SHP77 treated with DMSO at 0.1 percent for 48 hours (cell line): ENCODE measurements at places on chromosomes 4 and X.
A peak's percentile ranks its signal among the peaks of the same experiment; 100 is the strongest.

DNA sequence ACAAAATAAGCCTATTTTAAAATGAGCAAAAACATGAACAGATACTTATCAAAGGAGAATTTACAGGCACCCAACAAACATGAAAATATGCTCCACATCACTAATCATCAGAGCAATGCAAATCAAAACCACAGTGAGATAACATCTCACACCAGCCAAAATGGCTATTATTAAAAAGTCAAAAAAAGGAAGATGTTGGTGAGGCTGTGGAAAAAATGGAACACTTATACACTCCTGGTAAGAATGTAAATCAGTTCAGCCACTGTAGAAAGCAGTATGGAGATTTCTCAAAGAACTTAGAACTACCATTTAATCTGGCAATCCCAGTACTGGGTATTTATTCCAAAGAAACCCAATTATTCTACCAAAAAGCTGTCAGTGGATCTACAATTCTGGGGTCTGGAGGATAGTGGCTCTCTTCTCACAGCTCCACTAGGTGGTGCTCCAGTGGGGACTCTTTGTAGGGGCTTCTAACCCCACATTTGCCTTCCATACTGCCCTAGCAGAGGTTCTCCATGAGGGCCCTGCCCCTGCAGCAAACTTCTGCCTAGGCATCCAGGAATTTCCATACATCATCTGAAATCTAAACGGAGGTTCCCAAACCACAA is 9.1 kb upstream of the ZNF732 start:
- no peak for DNase-seq

DNA sequence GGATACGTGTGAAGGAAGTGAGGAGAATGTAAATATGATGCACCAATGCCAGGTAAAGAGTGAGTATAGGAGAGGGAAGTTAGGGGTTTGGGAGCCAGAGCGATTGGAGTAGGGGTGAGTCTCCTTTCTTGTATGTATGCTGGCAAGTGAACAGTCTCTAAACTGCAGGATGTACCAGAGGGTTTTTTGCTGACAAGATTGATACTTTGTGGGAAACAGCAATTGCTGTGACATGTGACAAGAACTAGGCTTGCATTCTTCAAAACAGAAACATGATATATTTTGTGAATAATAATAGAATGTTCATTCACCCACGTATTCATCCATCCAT is 706 bp downstream of the CHIC1 start:
- no peak for DNase-seq

DNA sequence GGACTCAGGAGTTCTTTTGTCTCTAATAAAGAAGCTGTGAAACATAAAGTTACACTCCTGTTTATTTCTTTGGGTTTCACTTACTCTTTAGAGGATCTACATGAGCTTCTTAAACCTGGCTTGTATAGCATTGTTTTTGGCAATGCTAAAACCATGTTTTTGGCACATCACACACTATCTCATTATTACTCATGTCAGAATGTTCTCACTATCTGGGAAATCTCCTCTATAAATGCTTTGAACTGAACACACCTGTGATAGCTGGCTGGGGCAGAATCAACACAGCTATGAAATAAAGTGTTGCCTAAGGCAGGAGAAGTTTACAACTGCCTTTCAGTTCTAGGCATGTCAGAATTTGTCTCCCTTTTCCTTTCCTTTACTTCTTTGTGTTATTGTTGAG is 52.6 kb downstream of the SULT1B1 start:
- DNase-seq, result no peak

DNA sequence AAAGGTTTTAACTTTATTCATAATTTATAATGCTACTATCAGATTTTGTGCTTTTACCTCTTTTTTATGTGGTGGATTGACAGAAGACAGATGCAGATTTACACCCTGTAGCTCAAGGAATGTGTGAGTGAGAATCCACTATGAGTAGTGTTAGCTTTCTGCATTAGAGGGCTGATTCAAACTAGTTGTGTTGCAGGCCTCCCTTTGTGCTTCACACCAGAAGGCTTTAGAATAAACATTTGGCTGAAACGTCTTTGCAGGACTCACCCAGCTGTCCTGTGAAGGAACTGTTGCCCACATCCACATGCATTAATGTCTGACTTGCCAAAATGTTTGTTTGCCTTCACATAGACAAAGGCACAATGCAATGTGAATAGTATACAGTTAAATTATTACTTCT is 127.0 kb downstream of the PCDH7 start:
- no peak for DNase-seq

- no peak for DNase-seq
These were observed 2.7 kb upstream of the TMSB4X start for GRCh38 chrX:12972243-12972642.

DNA sequence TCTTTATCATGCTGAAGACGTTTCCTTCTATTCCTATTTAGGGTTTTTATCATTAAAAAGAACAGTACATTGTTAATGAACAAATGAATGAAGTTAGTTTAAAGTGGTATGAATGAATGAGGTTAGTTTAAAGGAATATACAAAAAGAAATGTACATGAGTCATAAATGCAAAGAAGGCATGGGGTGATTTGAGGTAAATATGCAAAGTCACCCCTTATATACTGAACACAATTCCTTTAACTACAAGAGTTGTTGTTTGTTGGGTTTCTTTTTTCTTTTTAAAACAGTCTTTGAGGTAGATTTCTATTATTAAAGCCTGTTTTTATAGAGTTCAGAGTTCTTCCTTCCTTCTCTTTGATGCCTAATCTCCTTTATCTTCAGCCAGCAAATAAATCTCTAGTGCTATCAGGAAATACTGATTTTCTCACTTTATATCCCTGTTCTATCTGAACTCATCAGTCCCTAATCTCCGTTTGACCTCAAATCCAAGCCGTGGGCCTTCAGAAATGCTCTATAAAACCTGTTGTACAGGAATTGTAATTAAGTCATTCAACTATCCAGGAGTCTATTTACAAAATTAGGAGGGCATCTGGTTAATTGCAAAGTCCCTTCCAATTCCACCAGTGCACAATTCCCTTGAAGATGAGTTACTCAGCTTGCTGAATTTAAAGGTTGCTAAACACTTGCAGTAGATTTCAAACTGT is 31.6 kb upstream of the ABCG2 start:
- no peak for DNase-seq

DNA sequence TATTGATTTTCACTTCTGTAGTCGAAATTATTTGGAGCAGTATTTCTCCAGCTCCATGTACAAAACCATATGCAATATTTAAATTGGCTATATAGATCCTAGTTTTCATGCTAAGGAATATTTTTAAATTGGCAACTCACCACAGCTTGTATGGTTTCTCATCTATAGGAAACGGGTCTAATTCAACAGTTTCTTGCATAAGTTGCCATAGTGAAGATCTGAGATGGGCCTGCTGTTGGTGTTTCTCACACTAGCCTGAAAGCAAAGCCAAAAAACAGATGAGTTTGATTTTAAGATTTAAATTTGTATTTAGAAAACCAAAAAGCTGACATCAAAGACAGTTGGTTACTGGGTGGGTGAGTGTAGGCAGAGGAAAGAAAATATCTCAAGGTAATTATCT is 5.5 kb downstream of the MAPK10 start:
- DNase-seq, result no peak

GRCh38 chr4:19293080-19293479 is 958.6 kb upstream of the SLIT2 start:
- DNase-seq, result no peak

- no peak for DNase-seq
These were observed 13.3 kb downstream of the FUNDC1 start for GRCh38 chrX:44529310-44529709.

DNA sequence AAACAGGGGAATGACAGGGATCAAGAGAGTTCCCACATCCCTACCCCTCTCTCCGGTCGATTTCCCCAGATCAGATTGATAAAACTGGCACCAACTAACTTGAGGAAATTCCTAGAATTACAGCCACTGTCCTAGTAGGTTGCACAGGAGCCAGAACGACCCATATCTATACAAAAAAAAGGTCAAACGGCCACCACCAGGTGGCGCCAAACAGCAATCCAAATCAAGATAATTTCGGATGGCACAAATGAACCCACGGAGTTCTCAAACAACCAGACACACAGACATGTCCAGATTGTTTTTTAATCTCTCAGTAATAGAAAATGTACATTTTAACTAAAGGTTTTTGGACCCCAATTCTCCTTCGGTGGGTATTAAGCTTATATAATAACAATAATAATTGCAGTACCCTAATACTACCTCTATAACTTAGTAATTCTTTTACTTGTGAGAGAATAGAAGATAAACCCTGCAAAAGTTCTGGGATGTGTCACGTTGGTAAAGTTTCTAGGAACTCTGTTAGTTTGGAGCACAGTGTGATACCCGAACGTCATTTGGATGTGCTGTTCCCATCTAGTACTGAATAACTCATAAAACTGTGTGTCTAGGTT is 212.6 kb downstream of the SPOCK3 start:
- peak; percentile 16 for DNase-seq

DNA sequence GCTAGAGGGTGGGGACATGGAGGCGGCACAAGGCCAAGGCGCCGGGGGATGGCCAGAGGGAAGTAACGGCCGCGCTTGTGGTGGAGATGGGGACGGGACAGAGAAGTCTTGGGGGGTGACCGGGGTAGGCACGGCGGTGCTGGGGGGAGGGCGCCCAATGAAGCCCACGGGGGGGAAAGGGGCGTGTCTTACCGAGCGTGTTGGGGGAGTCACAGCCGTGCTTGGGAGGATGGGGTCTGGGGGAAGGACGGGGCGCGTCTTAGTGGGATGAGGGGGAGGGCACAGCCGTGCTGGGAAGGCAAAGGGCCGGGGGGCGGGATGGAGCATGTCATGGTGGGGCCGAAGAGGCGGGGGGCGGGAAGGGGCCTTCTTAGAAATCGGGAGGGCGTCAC is 952 bp downstream of the ARSD start:
- no peak for DNase-seq
